ENCODE measurements at places on chromosomes 2 and 18.

DNA sequence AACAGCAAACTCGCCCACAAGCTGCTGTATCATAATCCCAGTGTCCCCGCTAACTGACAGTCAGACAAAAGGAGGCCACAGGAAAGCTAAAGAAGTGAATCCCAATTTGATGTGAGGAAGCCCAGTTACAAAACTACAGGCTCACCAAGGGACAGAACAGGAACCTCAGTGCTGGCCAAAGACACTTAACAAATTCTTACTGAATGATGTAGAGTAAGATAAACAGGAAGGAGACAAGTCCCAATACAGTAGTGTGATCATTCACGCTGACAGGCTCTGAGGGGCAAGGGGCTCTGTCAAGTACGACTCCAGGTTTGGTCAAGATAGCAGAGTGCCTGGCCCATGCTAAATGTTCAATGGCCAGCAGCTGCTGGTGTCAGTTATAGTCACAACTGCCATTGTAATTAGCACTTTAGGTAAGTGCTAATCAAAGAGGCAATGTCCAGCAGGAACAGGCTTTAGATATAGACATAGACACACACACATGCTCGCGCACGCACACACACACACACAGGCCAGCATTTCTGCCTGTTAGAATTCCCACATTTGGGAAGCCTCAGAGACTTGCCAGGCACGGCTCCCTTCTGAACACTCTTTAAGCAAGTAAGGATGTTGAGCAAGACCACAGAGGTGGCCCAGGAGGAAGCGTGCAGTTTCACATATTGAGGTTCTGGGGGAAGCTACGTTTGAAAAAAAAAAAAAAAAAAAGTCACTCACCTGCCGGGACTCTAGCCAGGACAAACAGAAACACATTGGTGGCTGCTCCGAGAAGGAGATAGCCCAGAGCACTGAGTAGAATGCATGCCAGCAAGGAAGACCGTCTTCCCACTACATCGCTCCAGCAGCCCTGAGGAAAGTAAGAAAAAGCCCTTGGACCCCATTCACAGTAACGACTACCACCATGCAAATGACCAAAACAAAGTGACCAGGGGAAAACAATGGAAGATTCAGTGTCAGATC is 35.4 kb upstream of the TMEM182 start:
- no peak for DNase-seq

- DNase-seq: no peak
Observed at GRCh38 chr2:74544634-74545033, 9.1 kb downstream of the LOXL3 start.

DNA sequence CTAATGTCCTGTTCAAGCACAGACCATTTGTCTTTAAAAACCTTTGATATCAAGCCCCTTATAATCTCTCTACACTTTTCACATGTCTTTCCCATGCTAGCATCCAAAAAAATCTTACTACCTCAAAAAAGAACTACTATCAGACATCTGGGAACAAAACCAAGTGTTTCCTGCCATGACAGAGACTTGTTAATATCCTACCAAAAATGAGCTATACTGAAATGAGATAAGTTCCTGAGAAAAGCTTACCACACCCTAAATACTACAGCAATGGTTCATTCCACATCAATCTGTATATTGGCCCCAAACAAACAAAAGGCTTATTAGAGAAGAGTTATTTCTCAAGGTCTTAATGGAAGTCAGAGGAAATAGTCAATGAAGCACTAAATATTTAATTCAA is 230.1 kb downstream of the DYM start:
- DNase-seq: no peak

DNA sequence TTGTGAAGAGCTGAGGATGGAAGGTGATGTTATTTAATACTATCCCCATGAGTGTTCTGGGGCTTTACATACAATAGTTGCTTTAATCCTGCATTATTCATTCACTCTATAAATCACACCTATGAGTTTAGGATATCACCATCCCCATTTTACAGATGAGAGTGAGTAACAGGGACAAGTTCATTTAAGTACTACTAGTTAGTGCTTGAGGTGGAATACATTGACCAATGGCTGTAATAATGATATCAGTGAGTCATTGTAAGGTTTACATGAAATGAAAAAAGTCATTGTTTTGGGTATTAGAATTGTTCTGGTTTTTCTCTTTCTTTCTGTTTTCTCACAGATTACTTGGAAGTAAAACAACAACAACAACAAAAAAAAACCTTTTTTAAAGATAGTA is 42.5 kb downstream of the TANC1 start:
- DNase-seq: no peak

DNA sequence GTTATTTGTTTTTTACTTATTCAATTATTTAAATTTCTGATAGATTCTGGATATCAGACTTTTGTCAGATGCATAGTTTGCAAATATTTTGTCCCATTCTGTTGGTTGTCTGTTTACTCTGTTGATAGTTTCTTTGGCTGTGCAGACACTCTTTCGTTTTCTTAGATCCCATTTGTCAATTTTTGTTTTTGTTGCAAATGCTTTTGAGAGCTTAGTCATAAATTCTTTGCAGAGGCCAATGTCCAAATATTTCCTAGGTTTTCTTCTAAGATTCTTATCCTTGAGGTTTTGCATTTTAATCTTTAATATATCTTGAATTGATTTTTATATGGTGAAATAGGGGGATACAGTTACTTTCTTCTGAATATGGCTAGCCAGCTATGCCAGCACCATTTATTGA is 112.7 kb upstream of the SESTD1 start:
- no peak for DNase-seq

GRCh38 chr18:12851716-12852115 is 32.3 kb downstream of the PTPN2 start:
- DNase-seq: no peak

- DNase-seq: no peak
Observed at GRCh38 chr2:155218292-155218924, 519.9 kb downstream of the KCNJ3 start.

- no peak for DNase-seq
Observed at GRCh38 chr2:44433895-44434294, 72.1 kb downstream of the CAMKMT start.

GRCh38 chr18:11899063-11899462 is 9.1 kb downstream of the MPPE1 start:
- no peak for DNase-seq

DNA sequence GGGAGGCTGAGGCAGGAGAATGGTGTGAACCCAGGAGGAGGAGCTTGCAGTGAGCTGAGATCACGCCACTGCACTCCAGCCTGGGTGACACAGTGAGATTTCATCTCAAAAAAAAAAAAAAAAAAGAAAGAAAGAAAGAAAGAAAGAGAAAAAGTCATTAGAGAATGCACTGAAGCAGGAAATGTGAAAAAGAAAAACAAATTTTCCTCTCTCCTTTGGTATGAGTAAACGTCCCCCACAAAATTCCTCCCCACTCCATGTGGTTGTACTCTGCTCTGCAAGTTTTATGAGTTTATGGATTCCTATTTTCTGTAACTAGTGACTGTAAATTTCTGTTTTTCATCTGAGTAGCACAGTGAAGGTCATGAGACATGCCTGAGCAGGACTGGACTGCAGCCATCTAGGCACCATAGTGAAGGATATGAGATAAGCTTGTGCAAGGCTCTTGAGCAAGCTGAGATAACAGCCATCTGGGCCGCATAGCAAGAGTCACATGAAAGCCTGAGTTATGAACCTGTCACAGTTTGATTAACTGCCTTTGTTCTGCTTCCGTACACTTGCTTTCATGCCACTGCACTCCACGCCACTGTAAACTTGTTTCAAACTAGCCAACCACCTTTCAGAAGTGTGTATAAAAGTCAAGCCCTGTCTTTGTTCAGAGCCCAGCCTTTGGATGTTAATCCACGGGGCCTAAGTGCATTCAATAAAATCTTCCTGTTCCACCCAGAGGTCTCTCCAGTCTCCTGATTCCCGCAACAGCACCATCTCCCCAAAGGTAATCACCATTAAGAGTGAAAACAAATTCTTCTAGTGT is 50.2 kb downstream of the SKA1 start:
- no peak for DNase-seq

- no peak for DNase-seq
Observed at GRCh38 chr2:58710795-58711279, 469.7 kb upstream of the FANCL start.

GRCh38 chr18:5380586-5380985 is 85.1 kb upstream of the ZBTB14 start:
- peak; percentile 63 for DNase-seq

- no peak for DNase-seq
Observed at GRCh38 chr2:221569425-221569845, 2.7 kb downstream of the EPHA4 start.

DNA sequence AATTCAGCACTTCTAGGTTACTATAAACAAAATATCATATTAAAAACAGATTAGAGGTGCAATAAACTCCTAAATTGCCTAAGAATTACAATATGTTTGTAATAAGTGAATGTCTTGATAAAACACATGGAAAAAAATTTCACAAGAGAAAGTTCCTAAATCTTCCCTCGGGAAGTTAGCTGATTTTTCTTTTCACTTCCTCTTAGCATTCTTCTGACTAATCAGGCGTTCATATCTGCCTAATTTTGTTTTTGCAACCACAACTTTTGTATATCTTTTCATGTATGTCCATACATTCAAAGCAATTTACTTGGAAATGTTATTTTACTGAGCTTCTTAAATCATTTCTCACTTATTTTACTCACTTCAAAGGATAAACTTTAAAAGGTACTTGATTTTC is 88.5 kb downstream of the RTTN start:
- no peak for DNase-seq
